Activated T-helper 2 cell treated with anti-CD3 and anti-CD28 coated beads, Interferon-gamma antibody, Interleukin-2, Interleukin-4, amounts not matched to agents 10 μg/mL and 5 μg/mL and 100 μg/mL, durations not matched to agents 14 hours and 24 hours and 36 hours (primary cell): ENCODE measurements at places on chromosomes 2 and 18.
A peak's percentile ranks its signal among the peaks of the same experiment; 100 is the strongest.

DNA sequence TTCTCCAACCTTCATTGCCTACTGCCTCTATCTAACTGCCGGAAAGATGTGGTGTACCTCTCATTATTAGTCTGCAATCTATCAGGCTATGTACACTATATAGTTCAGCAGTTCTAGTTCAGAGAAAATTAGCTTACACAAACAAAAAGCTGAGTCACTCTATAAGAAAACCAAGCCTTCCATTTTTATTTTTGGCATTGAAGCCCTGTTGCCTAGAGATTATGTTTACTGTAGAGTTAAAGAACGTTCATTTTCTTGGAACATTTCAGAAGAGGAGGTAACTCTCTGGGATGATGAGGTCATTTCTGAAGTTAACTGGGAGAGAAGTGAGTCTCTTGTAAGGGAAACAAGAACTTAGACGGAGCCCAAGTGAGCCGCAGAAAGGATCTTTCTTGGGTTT is 133.5 kb downstream of the FAM124B start:
- H3K27me3 ChIP-seq: peaks cover 21% of the 10 kb centered on the region
- no peak overlapping the region for H3K4me3 ChIP-seq
- H3K36me3 ChIP-seq: no peaks in the 10 kb centered on the region
- H3K27ac ChIP-seq: no peak overlapping the region
- no peak for DNase-seq

DNA sequence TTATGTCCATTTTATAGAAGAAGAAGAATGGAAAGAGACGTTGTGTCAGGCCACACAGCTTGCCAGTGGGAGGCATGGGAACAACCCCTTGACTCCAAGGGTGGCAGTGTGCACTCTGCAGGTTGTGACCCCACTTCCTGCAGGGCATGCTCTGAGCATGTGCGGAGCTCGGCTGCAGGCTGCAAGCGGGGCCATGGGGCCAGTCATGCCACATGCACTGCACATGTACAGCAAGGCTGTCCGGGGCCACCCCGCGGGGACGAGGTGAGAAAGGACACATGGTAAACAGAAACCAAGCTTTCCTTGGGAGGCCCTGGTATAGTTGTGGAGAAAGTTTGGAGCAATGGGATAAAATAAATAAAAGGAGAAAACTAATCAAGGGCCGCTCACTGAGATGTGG is 47.4 kb upstream of the DNMT3A start:
- peaks cover 31% of the 10 kb centered on the region for H3K4me1 ChIP-seq
- H3K36me3 ChIP-seq: peaks cover 29% of the 10 kb centered on the region
- no peak overlapping the region for H3K27ac ChIP-seq
- DNase-seq: no peak
- no peak overlapping the region for H3K4me3 ChIP-seq

DNA sequence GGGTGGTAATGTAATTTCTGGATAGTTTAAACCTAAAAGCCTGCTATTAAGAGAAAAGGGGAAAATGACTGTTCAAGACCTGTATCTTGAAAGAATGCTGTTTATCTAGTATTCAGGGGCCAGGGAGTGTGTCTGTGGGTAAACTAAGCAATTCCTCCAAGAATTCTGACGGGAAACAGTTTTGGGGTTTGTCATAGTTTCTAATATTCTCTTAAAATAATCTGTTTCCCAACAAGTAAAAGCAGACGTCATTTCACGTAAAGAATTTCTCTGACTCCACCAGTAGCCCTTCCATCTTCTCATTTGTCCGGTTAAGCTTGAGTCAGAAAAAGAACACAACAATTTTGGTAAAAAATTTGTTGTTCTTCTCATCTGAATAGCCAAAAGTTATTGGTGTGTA is 232.1 kb upstream of the EPAS1 start:
- DNase-seq: no peak
- H3K27me3 ChIP-seq: peaks cover under 1% of the 10 kb centered on the region
- H3K36me3 ChIP-seq: no peaks in the 10 kb centered on the region
- no peak overlapping the region for H3K4me3 ChIP-seq

GRCh38 chr2:178523596-178524134 is 43.4 kb downstream of the PLEKHA3 start:
- no peaks in the 10 kb centered on the region for H3K27me3 ChIP-seq
- H3K4me1 ChIP-seq: peaks cover 61% of the 10 kb centered on the region
- DNase-seq: no peak
- peak overlapping the region; percentile 99 for H3K4me3 ChIP-seq
- H3K27ac ChIP-seq: peak overlapping the region; percentile 95
- peaks cover 56% of the 10 kb centered on the region for H3K36me3 ChIP-seq

DNA sequence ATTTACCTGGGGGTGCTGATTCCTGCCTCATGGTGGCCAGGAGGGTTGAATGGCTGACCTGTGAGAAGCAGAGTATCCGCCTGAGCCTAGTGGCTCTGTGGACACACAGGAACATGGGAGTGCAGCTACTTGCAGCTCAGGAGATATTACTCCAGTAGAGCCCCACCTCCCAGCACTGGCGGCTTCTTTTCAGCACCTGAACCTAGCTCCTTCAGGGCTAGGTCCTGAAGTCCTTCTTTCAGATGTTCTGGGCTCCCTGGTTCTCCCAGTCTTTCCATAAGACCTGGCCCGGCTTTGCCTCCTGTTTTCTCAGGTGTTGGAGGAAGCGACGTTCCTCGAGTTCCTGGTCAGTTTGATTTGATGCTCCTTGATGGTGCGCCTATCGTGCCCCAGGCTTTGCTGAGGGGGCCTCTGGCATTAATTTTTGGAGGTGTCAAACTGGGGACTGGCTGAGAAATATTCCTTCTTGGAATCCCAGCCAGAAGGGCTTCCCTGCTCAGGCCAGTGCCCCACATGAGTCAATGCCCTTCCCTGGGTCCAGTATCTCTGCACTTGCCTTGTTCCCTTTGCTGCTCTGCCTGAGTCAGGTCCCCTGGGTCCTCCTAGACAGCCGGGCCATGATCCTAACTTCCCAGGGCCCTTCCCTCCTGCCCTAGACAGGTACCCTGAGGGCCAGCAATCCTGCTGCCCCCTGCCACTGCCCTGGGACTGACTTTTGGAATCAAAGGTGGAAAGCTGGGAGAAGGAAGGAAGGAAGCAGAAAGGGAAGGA is 110.7 kb upstream of the HAAO start:
- DNase-seq: no peak
- no peak overlapping the region for H3K27ac ChIP-seq
- H3K36me3 ChIP-seq: no peaks in the 10 kb centered on the region
- H3K4me3 ChIP-seq: no peak overlapping the region

DNA sequence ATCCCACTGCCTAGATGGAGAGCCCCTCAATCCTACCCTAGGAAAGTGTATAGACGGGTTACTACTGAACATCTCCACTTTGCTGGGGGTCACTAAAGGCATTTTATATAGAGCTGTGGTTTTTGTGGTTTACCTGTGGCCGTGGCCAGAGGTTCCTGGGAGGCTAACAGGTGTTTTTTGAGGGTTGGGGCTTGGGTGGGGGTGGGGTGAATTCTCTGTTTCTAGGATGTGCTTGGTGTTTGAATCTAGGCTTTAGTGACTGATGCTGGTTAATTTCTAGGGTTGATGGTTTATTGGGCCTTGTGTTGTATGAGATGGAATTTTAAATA is 7.7 kb downstream of the HOXD8 start:
- H3K4me3 ChIP-seq: no peak overlapping the region
- DNase-seq: no peak
- H3K27ac ChIP-seq: no peak overlapping the region
- peaks cover 13% of the 10 kb centered on the region for H3K4me1 ChIP-seq
- H3K27me3 ChIP-seq: peaks cover 90% of the 10 kb centered on the region
- no peaks in the 10 kb centered on the region for H3K36me3 ChIP-seq
